ENCODE measurements at places on chromosomes 5 and 9.

DNA sequence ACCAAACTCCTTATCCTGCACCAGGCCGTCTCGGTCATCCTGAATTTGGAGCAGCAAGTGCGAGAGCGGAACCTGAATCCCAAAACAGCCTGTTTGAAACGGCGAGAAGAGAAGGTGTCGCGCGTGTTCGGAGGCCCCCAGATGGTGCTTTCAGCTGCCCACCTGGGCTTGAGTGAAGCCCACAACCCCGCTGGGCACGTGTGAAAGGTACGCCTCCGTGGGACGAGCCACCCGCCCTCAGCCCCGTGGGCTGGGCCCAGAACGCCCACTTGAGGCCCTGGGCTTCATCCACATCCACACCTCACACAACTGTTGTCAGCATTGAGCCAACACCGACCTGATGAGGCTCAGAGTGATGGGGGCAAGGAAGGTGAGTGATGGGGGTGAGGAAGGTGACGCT, 72.8 kb downstream of the INSL6 start:
- no peaks in the 10 kb centered on the region for H3K27me3 ChIP-seq
- no peak overlapping the region for H3K27ac ChIP-seq
- no peak for DNase-seq
- H3K36me3 ChIP-seq, result no peaks in the 10 kb centered on the region

DNA sequence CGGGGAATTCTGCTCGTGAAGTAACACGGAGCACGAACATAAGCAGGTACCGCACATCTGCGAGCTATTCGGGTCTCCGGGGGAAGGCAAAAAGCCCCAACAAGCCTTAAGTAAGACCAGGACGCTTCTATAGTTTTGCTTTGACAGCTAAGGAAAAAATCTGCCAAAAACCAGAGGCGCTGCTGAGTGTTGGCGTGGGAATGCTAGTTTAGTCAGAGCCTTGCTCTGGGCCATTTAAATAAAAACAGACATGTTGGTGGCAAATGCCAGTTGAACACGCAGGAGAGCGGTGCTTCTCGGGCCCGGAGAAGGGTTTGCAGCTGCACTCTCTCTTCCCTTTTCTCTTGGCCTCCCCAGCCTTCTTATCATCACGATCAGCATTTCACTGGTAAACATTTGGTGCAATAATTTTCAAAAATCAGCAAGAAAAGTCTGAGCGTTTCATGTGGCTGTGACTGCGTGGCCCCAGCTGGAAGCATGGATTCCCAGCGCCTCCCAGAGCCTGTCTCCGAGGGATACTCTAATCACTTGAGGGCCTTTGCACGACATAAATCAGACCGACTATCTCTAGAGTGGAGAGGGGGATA, 6.4 kb upstream of the NOTCH1 start:
- peak; percentile 47 for DNase-seq
- H3K36me3 ChIP-seq, result no peaks in the 10 kb centered on the region
- no peaks in the 10 kb centered on the region for H3K27me3 ChIP-seq
- peak overlapping the region; percentile 29 for H3K4me3 ChIP-seq
- H3K27ac ChIP-seq, result peak overlapping the region; percentile 98

DNA sequence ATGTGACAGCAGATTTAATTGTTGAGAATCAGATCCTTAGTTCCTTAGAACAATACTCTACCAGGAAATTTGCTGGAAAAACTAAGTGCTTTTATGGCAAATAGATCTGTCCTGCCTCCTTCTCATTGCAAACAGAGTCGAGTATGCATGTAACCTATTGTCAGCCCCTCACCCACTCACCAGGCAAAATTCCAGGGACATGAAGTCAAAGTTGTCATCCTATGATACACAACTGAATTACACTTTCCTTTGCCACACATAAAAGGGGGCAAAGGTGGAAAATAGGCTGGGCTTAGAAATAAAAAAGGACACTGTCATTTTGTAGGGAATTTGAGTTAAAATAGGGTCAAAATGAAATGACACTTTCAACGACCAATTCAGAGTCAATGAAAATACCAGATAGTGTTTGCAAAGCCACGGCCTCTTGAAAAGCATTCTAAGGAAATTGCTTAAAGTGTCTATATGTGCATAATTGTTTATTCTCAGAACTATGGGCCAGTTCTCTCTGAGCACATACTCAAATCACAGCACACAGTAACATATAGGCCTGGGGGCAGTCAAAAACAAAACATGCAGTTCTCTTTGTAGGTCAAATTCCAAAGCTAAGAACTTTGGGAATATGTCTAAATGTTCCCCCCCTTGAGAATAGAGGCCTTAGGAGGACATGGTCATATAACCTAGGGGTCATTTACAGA, 452.8 kb downstream of the NFIB start:
- no peaks in the 10 kb centered on the region for H3K27me3 ChIP-seq
- peak overlapping the region; percentile 10 for H3K27ac ChIP-seq
- peaks cover 21% of the 10 kb centered on the region for H3K4me1 ChIP-seq
- no peaks in the 10 kb centered on the region for H3K36me3 ChIP-seq
- no peak for DNase-seq

DNA sequence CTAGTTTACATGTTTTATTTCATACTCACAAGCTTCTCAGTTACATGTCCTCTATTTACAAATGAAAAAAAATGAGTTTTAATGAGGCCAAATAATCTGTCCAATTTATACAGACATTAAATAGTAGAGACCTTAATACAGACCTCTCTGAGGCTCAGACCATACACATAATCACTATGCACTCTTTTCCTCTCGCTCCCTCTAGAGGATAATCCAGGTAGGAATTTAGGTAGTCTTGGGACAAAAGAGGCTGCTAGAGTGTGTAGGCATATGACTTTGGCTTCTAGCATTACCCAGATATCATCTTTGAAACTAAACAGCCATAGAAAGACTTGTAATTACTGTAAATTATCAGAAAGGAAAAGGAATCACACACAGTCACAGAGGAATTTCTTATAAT, 444.7 kb downstream of the HINT1 start:
- DNase-seq, result no peak
- H3K27me3 ChIP-seq, result no peaks in the 10 kb centered on the region
- no peaks in the 10 kb centered on the region for H3K36me3 ChIP-seq
- no peaks in the 10 kb centered on the region for H3K4me1 ChIP-seq
- H3K27ac ChIP-seq, result no peak overlapping the region
- no peak overlapping the region for H3K4me3 ChIP-seq

GRCh38 chr5:43798740-43799139, 195.8 kb downstream of the NNT start:
- no peaks in the 10 kb centered on the region for H3K27me3 ChIP-seq
- H3K4me3 ChIP-seq, result no peak overlapping the region
- DNase-seq, result no peak
- H3K36me3 ChIP-seq, result no peaks in the 10 kb centered on the region
- no peaks in the 10 kb centered on the region for H3K4me1 ChIP-seq
- no peak overlapping the region for H3K27ac ChIP-seq

- no peak for DNase-seq
- H3K27ac ChIP-seq, result no peak overlapping the region
- no peaks in the 10 kb centered on the region for H3K36me3 ChIP-seq
- H3K4me3 ChIP-seq, result no peak overlapping the region
Observed at GRCh38 chr5:109589986-109590385, 99.7 kb upstream of the MAN2A1 start.

DNA sequence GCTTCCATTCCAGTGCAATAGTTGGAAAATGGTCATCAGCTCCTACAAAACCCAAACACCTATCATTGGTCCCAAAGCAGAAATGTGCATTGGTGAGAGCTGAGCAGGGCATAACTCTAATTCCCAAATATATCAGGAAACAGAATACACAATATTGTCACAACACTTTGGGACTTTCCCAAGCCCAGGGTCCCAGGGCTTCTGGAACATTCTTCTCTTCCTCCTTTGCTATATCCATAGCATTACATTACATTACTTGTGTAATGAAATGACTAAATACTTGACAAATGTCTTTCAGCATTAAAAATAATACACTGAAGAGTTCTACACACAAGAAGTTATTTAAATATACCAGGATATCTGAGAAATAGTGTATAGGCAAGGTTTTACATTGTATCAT, 45.6 kb downstream of the LIX1 start:
- no peak for DNase-seq
- H3K27me3 ChIP-seq, result no peaks in the 10 kb centered on the region
- no peaks in the 10 kb centered on the region for H3K36me3 ChIP-seq
- H3K4me1 ChIP-seq, result peaks cover 9% of the 10 kb centered on the region
- no peak overlapping the region for H3K4me3 ChIP-seq
- no peak overlapping the region for H3K27ac ChIP-seq

GRCh38 chr9:68719847-68720246, 14.8 kb downstream of the PIP5K1B start:
- no peaks in the 10 kb centered on the region for H3K36me3 ChIP-seq
- no peak overlapping the region for H3K4me3 ChIP-seq
- H3K27me3 ChIP-seq, result no peaks in the 10 kb centered on the region
- H3K27ac ChIP-seq, result no peak overlapping the region
- DNase-seq, result no peak

DNA sequence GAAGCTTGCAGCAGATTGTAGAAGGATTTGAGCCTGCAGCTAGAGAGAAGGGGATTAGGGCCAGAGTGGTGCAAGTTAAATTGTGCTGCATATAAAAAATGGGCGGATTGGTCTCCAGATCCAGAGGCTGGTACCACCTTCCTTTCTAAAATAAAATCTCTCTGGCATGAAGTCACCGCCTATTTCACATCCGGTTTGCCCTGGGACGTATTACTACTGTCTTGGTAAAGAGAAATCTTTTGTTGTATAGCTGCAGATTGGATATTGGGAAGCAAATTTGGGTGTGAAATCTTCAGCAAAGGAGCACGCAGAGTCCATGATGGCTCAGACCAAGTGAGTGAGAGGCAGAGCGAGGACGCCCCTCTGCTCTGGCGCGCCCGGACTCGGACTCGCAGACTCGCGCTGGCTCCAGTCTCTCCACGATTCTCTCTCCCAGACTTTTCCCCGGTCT, at the start of gene GABRA1:
TSS of gene GABRA1 (plus strand) at position 180 of the 451 bp plus-strand sequence. CDS start 2,691 bp downstream, outside the sequence.
- H3K4me1 ChIP-seq, result no peaks in the 10 kb centered on the region
- H3K36me3 ChIP-seq, result no peaks in the 10 kb centered on the region
- H3K27me3 ChIP-seq, result peaks cover 15% of the 10 kb centered on the region
- no peak within 1 kb of the TSS for H3K27ac ChIP-seq
- DNase-seq, result no peak

DNA sequence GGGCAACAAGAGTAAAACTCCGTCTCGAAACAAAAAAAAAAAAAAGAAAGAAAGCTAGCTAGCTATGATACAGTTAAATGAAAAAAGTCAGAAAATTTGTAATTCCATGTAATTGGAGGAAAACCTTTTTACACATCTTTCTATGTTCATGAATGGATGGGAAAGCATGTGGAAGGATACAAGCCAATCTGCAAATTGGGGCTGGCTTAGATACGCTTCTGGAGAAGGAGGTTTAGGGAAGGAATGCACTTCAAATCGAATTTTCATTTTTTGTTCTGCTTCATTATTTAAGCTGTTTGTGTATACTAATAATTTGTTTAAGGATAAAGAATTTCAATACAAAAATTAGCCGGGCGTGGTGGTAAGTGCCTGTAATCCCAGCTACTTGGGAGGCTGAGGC, 6.7 kb downstream of the VDAC1 start:
- H3K27me3 ChIP-seq, result no peaks in the 10 kb centered on the region
- H3K4me3 ChIP-seq, result no peak overlapping the region
- no peaks in the 10 kb centered on the region for H3K36me3 ChIP-seq
- no peak overlapping the region for H3K27ac ChIP-seq
- peaks cover 94% of the 10 kb centered on the region for H3K4me1 ChIP-seq

GRCh38 chr9:91348191-91348807, 13.4 kb downstream of the AUH start:
- H3K27ac ChIP-seq, result no peak overlapping the region
- no peaks in the 10 kb centered on the region for H3K4me1 ChIP-seq
- peaks cover 8% of the 10 kb centered on the region for H3K36me3 ChIP-seq

GRCh38 chr9:108836781-108837180, 19.0 kb downstream of the ACTL7B start:
- DNase-seq, result no peak
- no peak overlapping the region for H3K4me3 ChIP-seq
- H3K27me3 ChIP-seq, result no peaks in the 10 kb centered on the region
- no peaks in the 10 kb centered on the region for H3K4me1 ChIP-seq
- H3K27ac ChIP-seq, result no peak overlapping the region
- no peaks in the 10 kb centered on the region for H3K36me3 ChIP-seq

DNA sequence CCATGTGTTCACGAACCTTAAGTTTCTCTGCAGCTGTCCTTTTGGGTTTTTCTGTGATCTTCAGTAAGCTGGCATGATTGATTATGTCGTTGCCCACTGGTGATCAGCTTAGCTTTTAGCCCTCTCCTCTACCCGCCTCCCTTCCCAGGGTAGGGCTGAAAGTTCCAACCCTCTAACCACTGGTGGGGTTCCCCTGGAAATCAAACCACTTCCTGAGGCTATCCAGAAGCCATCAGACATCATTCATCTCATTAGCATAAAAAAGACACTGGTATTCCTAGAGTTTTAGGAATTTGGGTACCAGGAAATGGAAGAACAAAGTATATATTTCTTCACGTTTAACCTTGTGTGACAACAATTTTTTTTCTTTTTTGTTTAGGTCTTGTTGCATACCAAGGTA, 29.8 kb downstream of the SPIN1 start:
- no peak overlapping the region for H3K27ac ChIP-seq
- H3K4me3 ChIP-seq, result no peak overlapping the region
- H3K36me3 ChIP-seq, result peaks cover 22% of the 10 kb centered on the region
- no peaks in the 10 kb centered on the region for H3K27me3 ChIP-seq

GRCh38 chr5:96326902-96327301, 106.1 kb downstream of the PCSK1 start:
- H3K4me3 ChIP-seq, result no peak overlapping the region
- H3K36me3 ChIP-seq, result no peaks in the 10 kb centered on the region
- H3K27ac ChIP-seq, result no peak overlapping the region
- no peaks in the 10 kb centered on the region for H3K27me3 ChIP-seq
- H3K4me1 ChIP-seq, result peaks cover 37% of the 10 kb centered on the region

DNA sequence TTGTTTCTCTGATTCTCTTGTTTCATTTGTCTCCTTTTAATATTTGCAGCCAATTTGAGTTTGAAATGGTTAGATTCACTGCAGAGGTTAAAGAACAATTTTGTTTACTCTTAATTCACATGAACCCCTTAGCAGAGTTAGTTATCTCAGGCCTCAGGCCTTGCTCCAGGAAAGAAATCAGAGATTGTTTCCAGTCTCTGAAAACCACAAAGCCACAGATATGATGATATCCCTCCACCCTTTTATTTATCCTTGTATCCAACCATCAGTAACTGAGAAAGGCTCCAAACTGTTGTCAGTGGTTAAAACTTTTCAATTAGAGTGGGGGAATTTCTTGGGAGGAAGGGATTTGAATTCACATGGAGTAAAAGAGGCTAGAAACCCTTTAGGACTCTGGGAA, 406.0 kb upstream of the DMAC1 start:
- no peak overlapping the region for H3K27ac ChIP-seq
- DNase-seq, result no peak
- peaks cover 18% of the 10 kb centered on the region for H3K4me1 ChIP-seq
- H3K27me3 ChIP-seq, result no peaks in the 10 kb centered on the region
- H3K36me3 ChIP-seq, result no peaks in the 10 kb centered on the region

DNA sequence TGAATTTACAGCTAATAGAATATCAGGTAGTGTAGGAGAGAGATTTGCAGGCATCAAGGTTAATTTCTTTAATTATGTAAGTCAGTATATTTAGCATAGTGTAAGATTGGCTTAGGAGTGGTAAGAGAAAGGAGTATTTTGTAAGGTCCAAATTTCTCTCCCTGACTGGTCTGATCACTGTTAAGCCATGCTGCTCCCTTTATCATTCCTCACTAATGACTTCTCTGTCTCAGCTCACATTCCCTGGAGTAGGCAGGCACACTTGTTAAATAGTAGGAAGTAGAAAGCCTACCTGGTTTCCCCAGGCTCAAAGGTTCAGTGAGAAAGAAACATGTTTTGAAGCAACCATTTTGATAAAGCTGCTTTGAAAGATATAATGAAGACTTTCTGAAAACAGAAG, 90.7 kb downstream of the SMIM15 start:
- H3K27me3 ChIP-seq, result no peaks in the 10 kb centered on the region
- H3K36me3 ChIP-seq, result no peaks in the 10 kb centered on the region
- no peak overlapping the region for H3K27ac ChIP-seq
- DNase-seq, result no peak
